ENCODE measurements at places on chromosomes 1 and 21.

DNA sequence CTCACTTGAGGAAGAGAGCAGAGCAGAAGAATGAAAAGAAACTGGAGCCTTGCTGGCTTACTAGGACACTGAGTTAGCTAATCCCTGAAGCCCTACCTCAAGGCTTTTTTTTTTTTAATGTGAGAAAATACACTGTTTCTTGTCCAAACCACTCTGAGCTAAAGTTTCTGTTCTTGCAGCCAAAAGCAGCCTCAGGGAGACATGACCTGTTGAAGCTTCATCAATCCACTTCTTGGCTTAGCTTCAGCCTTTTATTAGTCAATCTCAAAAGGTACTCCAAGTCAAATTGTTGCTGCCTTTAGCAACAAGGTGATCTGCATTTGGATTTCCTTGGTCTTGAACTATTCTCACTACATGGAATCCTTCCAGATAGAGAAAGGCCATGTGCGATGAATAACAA is 33.7 kb downstream of the CCDC185 start:
- DNase-seq = no peak

DNA sequence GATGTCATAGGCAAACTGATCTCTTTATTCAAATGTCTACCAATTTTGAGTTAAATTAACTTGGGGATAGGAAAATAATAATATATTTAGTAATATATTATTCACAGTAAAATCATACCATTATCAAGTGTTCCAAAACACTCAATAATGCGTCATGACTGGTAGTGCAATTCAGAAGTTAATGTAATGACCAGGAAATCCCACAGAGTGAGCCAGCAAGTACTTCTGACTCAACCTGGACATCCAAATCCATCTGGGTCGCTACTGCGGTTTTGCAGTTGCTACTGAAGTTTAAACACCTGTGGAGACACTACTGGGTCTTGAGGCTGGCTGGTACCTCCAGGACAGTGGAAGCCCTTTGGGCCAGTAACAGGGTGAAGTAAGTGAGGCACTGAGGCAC is 44.8 kb downstream of the DPYD start:
- no peak for DNase-seq

DNA sequence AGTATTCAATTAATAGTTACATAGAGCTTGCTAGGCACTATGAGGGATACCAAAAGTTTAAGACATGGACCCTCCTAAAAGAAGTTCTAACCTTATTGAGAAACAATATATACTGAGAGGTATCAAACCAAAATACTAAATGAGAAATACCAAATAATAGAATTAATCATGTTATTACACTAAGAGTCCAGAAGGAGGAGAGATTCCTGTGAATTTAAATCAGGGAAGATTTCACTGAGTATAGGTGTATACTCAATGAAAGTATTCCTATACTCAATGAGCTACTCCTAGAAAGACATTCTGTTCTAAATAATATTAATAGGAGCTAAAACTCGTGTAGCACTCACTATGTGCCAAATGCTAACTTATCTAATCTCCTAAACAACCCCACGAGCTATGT is 9.4 kb downstream of the CR1L start:
- no peak for DNase-seq

GRCh38 chr1:229563701-229564100 is 5.2 kb upstream of the ABCB10 start:
- no peak for DNase-seq

DNA sequence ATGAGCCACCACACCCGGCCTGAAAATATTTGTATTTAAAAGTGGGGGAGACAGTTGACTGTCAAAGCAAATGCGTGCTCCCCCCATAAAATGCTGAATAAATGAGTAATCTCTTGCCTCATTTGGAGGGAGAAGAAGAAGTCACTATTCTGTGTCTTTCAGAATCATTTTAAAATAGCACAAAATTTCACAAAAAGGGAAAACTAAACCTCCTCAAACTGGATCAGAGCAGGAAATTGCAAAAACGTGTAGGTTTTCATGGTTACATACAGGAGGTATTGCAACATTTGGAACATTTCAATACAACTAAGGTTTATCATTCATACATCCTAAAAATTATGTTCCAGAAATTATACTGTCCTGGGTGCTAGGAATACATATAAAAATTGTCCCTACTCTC is 13.6 kb downstream of the MTF1 start:
- DNase-seq = no peak

DNA sequence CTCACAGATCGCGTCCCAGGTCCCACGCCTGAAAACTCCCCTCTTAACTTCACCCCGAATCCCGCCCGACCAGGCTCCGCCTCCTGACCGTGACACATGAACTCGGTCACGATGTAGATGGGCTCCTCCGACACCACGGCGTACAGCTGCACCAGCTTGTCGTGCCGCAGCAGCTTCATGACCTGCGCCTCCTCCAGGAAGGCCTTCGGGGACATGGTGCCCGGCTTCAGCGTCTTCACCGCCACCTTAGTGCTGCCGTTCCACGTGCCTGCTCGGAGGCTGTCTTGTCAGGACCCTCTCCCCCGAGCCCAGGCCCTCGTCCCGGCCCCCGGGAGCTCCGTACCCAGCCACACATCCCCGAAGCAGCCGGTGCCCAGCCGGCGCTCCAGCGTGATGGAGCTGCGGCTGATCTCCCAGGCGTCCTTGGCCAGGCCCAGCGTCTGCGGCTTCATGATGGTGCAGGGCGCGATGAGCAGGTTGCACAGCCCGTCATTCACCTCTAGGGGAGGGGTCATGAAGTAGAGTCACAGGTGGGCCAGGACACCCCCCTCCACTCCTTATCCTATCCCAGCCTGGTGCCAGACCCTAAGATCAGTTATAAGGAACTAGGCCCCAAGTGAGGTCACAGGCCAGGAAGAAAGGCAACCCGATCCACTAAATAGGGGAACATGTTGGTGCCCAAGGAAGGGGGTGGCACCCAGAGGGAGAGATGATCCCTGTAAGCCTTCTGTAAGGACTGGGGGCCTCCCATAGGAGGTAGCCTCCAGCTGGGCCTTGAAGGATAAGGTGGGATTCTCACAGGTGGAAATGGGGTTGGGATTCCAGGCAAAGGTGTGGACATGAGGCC is 11.6 kb upstream of the AHDC1 start:
- no peak for DNase-seq

DNA sequence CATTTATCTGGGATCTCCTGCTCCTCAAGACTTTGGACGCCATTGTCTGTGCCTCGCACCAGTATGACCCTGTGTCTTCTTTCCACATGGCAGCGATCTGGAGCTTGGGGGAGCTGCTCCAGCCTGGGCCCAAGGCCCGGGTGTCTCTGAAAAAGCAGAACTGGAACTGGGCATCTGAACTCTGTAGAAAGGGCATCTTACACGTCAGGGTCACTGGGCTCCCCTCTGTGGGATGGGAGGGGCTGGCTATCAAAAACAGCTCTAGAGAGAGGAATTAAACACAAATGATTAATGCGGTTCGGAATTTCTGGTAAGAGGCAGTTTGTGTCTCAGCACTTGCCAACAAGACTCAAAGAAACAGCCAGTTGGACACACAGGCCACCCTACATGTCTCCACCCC is 16.1 kb downstream of the FCRL1 start:
- peak; percentile 0 for DNase-seq

DNA sequence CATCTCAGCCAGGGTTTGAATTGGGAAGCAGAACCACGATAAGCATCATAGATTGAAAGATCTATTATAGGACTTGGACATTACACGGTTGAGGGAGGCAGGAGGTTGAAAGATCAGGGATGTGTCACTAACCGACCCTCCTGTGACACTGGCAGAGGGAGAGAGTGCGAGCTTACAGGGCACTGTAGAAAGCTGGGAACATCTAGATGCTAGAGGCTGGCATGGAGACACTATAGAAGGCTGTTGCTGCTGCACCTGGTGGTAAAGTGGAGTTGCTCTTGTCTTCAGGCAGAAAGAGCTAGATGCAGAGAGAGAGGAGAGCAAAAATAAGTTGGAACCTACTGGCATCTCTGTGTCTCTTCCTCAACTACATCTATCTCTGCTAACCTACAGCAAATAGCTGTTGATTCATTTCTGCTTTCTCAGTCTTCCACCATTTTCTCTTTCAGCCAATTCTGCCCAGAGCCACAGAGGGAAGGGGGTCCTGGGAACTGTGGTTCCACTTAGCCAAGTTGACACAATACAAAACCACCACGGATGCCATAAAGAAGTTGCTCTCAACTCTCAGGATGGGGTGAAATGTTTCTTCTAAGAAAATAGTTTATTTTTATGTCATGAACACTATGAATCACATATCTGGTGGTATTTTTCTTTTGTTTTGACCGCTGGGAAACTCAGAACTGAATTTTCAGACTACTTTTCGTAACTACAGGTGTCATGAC is 155.9 kb downstream of the ZNF281 start:
- no peak for DNase-seq

DNA sequence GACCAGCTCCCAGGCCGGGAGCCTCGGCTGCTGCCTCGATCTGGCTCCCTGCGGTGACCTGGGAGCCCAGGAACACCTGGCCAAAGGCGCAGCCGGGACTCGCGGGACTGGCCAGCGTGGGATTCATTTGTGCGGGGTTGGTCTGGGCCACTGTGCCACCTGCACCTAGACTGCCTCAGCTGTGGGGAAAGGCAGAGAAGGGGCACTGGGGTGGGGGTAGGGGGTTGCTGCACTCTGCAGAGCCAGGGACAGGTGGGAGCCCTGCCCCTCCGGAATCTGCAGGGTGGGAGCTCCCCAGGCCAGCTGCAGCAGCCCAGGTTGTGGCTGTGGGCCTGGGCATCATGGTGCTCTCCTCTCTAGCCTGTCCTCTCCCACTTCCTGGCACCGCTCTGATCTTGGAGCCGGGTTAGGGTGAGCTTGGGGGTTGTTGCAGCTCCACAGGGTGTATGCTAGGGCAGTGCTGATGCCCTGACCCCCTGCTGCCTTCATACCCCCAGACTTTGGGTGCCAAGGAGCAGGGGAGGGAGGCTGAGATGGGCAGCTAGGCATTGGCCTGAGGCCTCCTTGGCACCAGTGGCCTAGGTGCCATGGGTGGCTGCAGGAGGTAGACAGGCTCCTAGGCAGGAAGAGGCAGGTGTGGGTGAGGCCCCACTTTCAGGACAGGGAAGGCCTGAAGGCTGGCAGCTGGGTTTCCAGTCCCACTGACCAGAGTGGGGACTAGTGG is 57.5 kb upstream of the ETV3 start:
- no peak for DNase-seq

GRCh38 chr1:12185036-12185917 is 18.5 kb downstream of the TNFRSF1B start:
- DNase-seq = no peak

GRCh38 chr1:228347181-228347580 is 59.5 kb downstream of the TRIM11 start:
- no peak for DNase-seq

- no peak for DNase-seq
Observed at GRCh38 chr1:1543706-1544099, 3.3 kb upstream of the TMEM240 start.

DNA sequence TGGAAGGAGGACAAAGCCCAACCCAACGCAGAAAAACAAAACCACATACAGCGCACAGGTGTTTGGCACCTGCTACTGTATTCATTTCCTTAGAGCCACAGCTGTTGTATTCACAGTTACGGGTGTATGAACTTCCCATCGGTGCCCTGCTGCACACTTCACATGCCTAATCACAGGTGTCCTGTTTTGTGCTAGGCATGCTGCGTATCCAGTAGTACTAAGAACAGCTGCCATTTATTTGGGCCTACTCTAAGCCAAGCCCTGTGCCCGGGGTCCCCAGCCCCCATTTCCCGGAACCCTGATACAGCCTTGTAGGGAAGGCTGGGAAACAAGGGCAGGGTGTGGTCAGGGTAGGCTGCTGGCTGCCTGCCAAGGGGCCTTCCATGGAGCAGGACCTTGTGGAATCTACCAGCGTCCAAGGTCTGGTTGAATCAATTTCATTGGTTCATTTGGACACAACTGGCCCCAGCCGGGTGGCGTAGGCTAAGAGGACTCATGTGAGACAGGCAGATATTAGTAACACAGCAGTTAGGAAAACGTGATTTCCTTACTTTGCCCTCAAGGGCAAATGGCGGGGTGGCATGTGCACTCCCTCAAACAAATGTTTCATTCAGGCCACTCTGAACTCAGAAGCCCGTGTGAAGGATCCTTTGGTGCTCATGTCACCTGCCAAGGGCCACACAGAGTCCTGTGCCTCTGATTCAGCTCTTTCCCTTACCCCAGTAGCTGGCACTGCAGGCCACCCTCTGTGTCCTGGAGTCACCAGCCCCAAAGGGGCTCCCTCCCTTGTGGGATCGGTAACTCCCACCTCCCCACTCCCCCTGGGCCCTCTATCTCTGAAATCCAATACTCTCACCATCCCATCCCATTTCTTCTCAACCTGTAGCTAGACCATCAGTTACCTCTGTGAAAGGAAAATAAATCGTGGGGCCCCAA is 986 bp upstream of the RNF186 start:
- DNase-seq = no peak

DNA sequence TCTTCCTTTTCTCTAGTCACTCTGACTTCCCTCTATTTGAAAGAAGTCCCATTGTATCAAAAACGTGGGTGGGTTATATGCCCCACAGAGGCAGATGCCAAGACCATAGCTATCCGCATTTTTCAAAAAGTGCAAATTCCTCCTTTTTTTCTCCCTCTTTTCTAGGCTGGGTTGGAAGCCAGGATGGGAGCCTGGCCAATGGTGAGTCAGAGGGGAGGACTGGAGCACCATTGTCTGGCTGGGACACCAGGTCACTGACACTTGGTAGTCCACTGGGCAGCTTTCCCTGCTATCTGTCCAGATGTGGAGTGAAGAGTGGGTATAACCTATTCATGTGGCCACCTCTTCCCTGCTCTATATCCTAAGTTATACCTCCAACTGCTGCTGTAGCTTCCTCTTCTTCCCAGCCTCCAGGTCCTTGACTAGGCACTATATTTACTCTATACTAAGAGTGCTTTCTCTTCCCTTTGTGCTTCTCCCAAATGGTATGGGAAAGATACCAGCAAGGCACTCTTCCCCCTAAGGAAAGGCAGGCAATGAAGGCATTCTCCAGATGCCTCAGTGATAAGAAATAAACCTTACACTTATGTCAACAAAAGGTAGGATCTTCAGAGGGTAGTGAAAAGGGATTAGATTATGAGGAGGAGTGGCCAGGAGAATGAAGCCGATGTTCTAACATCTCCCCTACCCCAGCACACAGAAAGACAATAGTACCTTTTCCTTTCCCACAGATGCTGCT is 12.9 kb downstream of the PI4KB start:
- no peak for DNase-seq

GRCh38 chr1:49036700-49037099 is 260.0 kb upstream of the BEND5 start:
- no peak for DNase-seq

DNA sequence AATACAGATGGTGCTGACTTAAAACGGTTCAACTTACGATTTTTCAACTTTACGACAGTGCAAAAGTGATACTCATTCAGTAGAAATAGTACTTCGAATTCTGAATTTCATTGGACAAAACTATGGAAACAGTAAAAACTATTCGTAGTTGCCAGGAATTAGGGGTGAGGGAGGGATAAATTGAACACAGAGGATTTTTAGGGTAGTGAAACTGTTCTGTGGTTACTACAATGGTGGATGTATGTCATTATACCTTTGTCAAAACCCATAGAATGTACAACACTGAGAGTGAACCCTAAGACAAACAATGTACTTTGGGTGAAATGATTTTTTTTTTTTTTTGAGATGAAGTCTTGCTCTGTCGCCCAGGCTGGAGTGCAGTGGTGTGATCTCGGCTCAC is 7.5 kb downstream of the DDR2 start:
- DNase-seq = no peak

Measured in CD4-positive, alpha-beta T cell treated with Interleukin-4 for 4 hours (primary cell).